ENCODE measurements at places on chromosomes 7 and 10. TPM values are rescaled to one million over a fixed set of nuclear protein-coding genes. Genes with fewer than 3 reads are reported as not detected.

DNA sequence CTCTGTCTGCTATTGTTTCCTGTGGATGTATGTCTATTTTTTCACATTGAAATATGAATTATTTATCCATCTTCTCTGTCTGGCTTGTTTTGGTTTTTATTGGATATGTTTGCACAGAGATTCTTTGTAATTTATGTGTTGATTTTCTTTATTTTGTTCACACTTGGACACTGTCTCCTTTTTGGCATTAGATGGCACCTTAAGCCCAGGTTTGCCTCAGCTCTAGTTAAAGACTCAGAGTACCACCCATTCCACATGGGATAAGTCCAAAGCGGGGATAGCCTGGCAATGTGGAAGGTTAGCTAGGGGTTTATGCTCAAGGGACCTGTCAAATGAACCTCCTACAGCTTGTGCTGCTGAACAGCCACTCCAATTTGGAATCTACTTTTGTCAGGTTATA lies 14.1 kb downstream of the FEZF1 start:
- H3K4me1 ChIP-seq: no peaks in the 10 kb centered on the region
- H3K27ac ChIP-seq: no peak overlapping the region
- no peaks in the 10 kb centered on the region for H3K36me3 ChIP-seq
- H3K4me3 ChIP-seq: no peak overlapping the region
- no peak for DNase-seq
- no peaks in the 10 kb centered on the region for H3K27me3 ChIP-seq

OPALIN gene
- total RNA-seq: not detected

- peaks cover 57% of the 10 kb centered on the region for H3K4me1 ChIP-seq
- DNase-seq: no peak
- H3K36me3 ChIP-seq: no peaks in the 10 kb centered on the region
Measured at GRCh38 chr10:6072215-6072934, 10.2 kb upstream of the IL2RA start.

DNA sequence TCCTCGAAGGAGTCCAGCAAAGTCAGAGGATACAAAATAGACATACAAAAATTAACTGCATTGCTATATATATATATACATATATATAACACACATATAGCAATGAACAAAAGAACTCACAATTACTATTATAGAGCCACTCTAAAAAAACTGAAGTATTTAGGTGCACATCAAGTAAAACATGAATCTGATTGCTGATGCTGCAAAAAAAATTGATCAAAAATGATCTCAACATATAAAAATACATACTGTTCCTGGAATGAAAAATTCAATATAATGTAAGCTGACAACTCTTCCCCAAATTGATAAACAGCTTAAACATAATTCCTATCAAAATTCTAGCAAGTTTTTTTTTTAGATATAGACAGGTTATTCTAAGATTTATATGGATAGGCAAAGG lies 126.8 kb downstream of the ALOX5 start:
- DNase-seq: no peak
- H3K27ac ChIP-seq: no peak overlapping the region
- no peak overlapping the region for H3K4me3 ChIP-seq
- no peaks in the 10 kb centered on the region for H3K4me1 ChIP-seq
- H3K27me3 ChIP-seq: no peaks in the 10 kb centered on the region

DNA sequence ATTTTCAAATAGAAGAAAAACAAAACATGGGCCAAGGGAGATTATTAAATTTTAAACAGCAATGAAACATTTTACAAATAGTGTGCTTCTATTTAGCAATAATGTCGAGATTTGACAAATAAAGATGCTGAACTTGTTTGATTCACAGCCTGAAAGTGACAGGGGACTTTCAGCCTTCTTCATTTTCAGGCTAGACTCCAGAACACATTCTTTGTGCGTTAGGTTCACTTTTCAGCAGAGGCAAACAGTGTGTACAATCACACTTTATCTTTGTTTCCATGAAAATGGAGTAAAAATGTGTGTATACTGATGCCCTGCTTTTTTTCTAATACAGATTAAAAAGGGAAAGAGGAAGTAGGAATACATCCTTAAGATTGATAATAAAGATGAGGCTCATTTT lies 35.6 kb downstream of the FAM171A1 start:
- no peak overlapping the region for H3K4me3 ChIP-seq
- no peak overlapping the region for H3K27ac ChIP-seq
- no peaks in the 10 kb centered on the region for H3K36me3 ChIP-seq
- no peak for DNase-seq
- H3K27me3 ChIP-seq: no peaks in the 10 kb centered on the region

GPRIN2 gene
- total RNA-seq: not detected

DNA sequence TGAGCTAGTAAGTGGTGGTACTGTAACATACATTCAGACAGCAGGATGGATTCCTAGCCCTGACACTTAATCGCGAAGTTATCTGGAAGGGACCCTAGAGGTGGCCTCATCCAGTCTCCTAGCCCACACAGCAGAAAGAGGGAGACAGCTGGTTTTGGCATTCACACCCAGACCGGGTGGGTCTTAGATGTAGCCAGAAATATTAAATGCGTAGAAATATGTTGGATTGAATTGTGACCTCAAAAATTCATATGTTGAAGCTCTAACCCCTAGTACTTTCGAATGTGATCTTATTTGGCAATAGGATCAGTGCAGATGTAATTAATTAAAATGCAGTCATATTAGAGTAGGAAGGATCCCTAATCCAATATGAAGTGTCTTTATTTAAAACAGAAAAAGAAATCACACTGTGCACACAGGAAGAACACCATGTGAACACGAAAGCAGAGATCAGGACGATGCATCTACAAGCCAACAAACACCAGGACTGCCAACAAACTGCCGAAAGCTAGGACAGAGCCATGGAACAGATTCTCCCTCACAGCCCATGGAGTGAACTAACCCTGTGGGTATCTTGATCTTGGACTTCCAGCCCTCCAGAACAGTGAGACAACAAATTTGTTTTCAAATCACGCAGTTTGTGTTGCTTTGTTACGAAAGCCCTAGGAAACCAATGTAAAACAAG lies 2.9 kb upstream of the XPNPEP1 start:
- no peaks in the 10 kb centered on the region for H3K27me3 ChIP-seq
- DNase-seq: no peak
- H3K36me3 ChIP-seq: no peaks in the 10 kb centered on the region
- peaks cover 23% of the 10 kb centered on the region for H3K4me1 ChIP-seq
- H3K4me3 ChIP-seq: no peak overlapping the region

ATOH7 gene
- total RNA-seq: not detected

- no peaks in the 10 kb centered on the region for H3K36me3 ChIP-seq
- no peaks in the 10 kb centered on the region for H3K4me1 ChIP-seq
- DNase-seq: no peak
- H3K27me3 ChIP-seq: no peaks in the 10 kb centered on the region
Measured at GRCh38 chr7:45687721-45688120, 113.6 kb downstream of the ADCY1 start.

DNA sequence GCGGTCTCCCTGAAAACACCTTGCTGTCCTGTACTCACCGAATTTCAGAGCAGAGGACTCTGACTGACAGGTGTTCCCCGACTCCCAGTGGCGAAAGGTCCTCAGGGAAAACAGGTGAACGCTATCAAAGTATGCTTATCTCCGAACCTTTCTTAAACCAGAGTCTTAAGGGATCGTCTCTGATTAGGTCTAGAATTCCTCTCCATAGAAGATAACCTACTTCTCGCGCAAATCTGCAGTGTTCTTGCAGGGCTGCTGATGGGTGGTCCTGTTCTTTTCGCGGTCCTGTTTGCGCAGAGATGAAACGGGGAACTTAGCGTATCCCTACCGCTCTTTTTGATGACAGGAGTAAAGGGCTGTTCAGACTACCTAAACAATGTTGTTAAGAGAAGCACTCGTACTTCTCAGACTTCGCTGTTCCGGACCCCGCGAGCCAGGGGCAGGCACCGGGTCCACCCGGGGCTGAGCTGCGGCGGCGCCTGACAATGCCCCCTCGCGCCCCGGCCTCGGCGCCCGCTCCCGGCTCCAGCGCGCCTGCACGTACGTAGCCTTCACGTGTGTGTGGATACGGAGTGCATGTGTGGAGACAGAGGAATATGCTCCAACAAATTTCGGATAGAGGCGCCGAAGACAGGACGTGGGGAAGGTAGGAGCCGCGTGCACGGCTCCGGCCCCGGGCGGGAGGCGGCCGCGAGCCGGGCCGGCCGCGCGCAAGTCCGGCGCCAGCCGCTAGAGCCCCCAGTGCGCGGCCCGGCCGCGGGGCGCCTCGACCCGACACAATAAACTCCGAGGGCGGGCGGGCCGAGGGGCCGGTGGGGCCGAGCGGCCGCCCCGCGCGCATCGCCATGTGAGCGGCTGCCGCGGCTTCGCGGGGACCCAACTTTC lies 766 bp upstream of the ZMYND11 start:
- H3K4me1 ChIP-seq: peaks cover 24% of the 10 kb centered on the region
- H3K27me3 ChIP-seq: no peaks in the 10 kb centered on the region
- H3K4me3 ChIP-seq: peak overlapping the region; percentile 51
- H3K27ac ChIP-seq: no peak overlapping the region
- no peaks in the 10 kb centered on the region for H3K36me3 ChIP-seq

GRCh38 chr7:23622506-23622925 lies 25.3 kb downstream of the CCDC126 start:
- no peaks in the 10 kb centered on the region for H3K27me3 ChIP-seq
- DNase-seq: no peak
- H3K4me3 ChIP-seq: no peak overlapping the region

DNA sequence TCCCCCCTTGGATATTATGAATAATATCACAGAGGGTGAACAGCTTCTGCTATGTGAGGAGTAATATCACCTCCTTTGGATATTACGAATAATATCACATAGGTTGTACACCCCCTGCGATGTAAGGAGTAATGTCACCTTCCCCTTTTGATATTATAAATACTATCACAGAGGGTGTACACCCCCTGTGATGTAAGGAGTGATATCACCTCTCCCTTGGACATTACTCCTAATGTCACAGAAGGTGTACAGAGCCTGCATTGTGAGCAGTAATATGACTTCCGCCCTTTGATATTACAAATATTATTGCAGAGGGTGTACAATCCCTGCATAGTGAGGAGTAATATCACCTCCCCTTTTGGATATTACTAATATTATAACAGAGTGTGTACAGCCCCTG lies 9.2 kb upstream of the TMEM225B start:
- H3K36me3 ChIP-seq: no peaks in the 10 kb centered on the region
- no peaks in the 10 kb centered on the region for H3K4me1 ChIP-seq
- no peak for DNase-seq
- no peaks in the 10 kb centered on the region for H3K27me3 ChIP-seq

OAT gene
- 48.5 TPM for total RNA-seq

PVRIG gene
- 33.2 TPM for total RNA-seq

DNA sequence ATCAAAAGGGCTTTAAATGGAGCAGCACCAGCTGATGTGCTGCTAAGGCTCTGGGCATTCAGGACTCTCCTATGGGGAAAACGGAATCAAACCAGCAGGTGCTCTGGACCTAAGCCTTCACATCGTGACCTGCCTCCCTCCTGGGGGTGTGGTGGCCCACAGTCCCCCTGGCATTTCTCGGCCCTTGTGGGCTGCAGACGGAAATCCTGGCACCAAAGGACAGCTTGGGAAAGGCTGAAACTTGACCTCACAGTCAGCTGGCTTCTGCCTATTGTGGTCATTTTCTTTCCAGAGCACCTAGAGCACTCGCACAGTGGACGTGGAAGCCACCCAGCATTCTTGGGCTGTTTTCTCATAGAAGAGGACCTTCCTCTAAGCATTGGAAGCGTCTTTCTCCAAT lies 74.8 kb downstream of the TPST1 start:
- no peaks in the 10 kb centered on the region for H3K27me3 ChIP-seq
- no peak for DNase-seq
- no peaks in the 10 kb centered on the region for H3K4me1 ChIP-seq
- no peak overlapping the region for H3K27ac ChIP-seq
- no peak overlapping the region for H3K4me3 ChIP-seq

- no peak overlapping the region for H3K27ac ChIP-seq
- no peak overlapping the region for H3K4me3 ChIP-seq
- peaks cover 63% of the 10 kb centered on the region for H3K4me1 ChIP-seq
- no peak for DNase-seq
- H3K36me3 ChIP-seq: peaks cover 50% of the 10 kb centered on the region
Measured at GRCh38 chr7:130907439-130907838, 173.4 kb upstream of the KLF14 start.

GRCh38 chr7:108003599-108003935 lies 606 bp upstream of the LAMB1 start:
- H3K27ac ChIP-seq: no peak overlapping the region
- no peak overlapping the region for H3K4me3 ChIP-seq
- no peak for DNase-seq
- H3K36me3 ChIP-seq: no peaks in the 10 kb centered on the region

EXOC4 gene
- total RNA-seq: 59.9 TPM

ZNF365 gene
- total RNA-seq: 2.0 TPM

- DNase-seq: no peak
- H3K4me1 ChIP-seq: no peaks in the 10 kb centered on the region
- H3K4me3 ChIP-seq: no peak overlapping the region
- no peaks in the 10 kb centered on the region for H3K36me3 ChIP-seq
- H3K27me3 ChIP-seq: no peaks in the 10 kb centered on the region
- H3K27ac ChIP-seq: no peak overlapping the region
Measured at GRCh38 chr10:106557951-106558733, 606.4 kb downstream of the SORCS1 start.

IL15RA gene
- total RNA-seq: 4.4 TPM

ARHGAP22 gene
- not detected for total RNA-seq

DNA sequence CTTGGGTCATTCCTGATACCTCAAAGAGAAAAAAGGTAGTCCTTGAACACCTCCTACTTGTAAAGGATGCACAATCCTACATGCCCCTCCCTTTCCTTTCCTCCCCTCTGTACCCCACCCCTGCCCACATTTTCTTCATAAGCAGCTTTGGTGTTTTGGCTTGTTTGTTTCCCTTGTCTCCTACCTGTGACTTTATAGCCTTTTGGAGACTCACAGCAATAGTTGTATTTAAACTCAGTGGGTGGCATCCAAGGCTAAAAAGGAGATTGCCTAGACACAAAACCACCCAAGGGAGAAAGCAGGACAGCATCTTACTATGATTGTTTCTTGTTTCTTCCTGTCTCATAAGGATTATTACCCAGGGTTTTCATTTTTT lies 63.4 kb downstream of the EGFR start:
- no peak for DNase-seq
- no peak overlapping the region for H3K27ac ChIP-seq
- H3K27me3 ChIP-seq: no peaks in the 10 kb centered on the region

Measured in CD4-positive, alpha-beta T cell (primary cell).